Memory B cell (primary cell): ENCODE measurements at places on chromosomes 12 and 14.

- H3K27me3 ChIP-seq, result no peaks in the 10 kb centered on the region
- H3K36me3 ChIP-seq, result peaks cover 2% of the 10 kb centered on the region
- H3K4me3 ChIP-seq, result no peak overlapping the region
- peaks cover 45% of the 10 kb centered on the region for H3K4me1 ChIP-seq
Observed at GRCh38 chr14:68251769-68252100, 432.2 kb downstream of the RAD51B start.

- no peaks in the 10 kb centered on the region for H3K27me3 ChIP-seq
Observed at GRCh38 chr12:92759634-92760268, 57.0 kb downstream of the PLEKHG7 start.

- peak overlapping the region; percentile 6 for H3K27ac ChIP-seq
- peaks cover 44% of the 10 kb centered on the region for H3K4me1 ChIP-seq
Observed at GRCh38 chr14:91252871-91253794, 8.6 kb upstream of the GPR68 start.

- no peak for DNase-seq
- peaks cover 4% of the 10 kb centered on the region for H3K27me3 ChIP-seq
- H3K27ac ChIP-seq, result no peak overlapping the region
- no peaks in the 10 kb centered on the region for H3K36me3 ChIP-seq
- no peaks in the 10 kb centered on the region for H3K4me1 ChIP-seq
Observed at GRCh38 chr14:36129181-36129580, 47.3 kb downstream of the PTCSC3 start.

GRCh38 chr14:59190372-59190771, 1.9 kb downstream of the DAAM1 start:
- H3K27me3 ChIP-seq, result no peaks in the 10 kb centered on the region
- H3K27ac ChIP-seq, result peak overlapping the region; percentile 90
- H3K36me3 ChIP-seq, result no peaks in the 10 kb centered on the region
- H3K4me1 ChIP-seq, result peaks cover 22% of the 10 kb centered on the region
- DNase-seq, result no peak
- peak overlapping the region; percentile 86 for H3K4me3 ChIP-seq

DNA sequence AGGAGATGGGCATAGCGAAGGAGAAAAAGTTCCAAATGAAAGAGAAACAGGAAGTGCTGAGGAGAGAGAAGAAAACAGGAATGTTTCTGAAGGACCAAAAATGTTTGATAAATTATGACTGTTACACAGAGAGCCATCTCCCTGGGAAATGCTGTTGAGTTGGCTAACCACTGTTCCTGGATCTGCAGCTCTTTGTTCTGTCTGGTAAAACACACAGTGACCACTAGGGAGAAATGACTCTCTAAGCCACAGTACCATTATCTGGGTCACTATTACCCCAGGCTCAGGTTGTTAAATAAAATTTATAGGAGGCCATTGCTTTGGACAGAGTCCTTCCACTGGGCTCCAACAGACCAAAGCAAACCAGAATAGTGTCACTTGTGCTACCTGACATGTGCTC, 219.3 kb downstream of the CRADD start:
- no peak for DNase-seq
- peaks cover 4% of the 10 kb centered on the region for H3K27me3 ChIP-seq
- H3K27ac ChIP-seq, result no peak overlapping the region

DNA sequence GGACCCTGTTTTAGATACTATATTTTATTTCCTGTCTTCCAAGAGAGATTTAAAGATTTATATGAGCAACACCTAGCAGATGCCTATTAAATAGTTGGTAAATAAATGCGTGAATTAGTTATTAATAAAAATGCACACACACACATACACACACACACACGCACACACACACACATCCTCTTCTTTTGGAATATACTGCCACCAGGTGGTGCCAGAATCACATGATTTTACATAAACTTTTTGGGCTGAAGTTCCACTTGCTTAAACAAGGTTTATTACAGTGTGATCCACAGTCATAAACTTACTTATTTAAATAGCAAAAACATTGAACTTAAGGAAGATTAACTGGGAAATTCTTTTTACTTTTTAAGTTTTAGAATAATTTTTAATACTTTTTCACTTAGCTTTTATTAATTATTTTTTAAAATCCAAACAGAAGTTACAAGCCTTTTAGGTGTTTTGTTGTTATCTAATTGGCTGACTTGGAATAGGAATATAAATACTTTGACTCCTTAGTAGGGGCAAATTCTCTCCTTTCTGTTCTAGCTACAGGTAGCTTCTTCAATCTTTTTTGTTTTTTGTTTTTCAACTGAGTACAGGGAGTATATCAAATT, 17.5 kb downstream of the RAD51B start:
- H3K36me3 ChIP-seq, result peaks cover 12% of the 10 kb centered on the region
- H3K4me1 ChIP-seq, result no peaks in the 10 kb centered on the region
- no peaks in the 10 kb centered on the region for H3K27me3 ChIP-seq
- peak overlapping the region; percentile 33 for H3K27ac ChIP-seq
- no peak overlapping the region for H3K4me3 ChIP-seq
- peak; percentile 58 for DNase-seq

- H3K36me3 ChIP-seq, result no peaks in the 10 kb centered on the region
- DNase-seq, result no peak
- peak overlapping the region; percentile 35 for H3K27ac ChIP-seq
Observed at GRCh38 chr12:67958187-67958586, 31.1 kb upstream of the IFNG-AS1 start.

- H3K27ac ChIP-seq, result peak overlapping the region; percentile 32
- peaks cover 29% of the 10 kb centered on the region for H3K4me1 ChIP-seq
- no peaks in the 10 kb centered on the region for H3K27me3 ChIP-seq
Observed at GRCh38 chr14:100306998-100307765, 938 bp upstream of the SLC25A29 start.

DNA sequence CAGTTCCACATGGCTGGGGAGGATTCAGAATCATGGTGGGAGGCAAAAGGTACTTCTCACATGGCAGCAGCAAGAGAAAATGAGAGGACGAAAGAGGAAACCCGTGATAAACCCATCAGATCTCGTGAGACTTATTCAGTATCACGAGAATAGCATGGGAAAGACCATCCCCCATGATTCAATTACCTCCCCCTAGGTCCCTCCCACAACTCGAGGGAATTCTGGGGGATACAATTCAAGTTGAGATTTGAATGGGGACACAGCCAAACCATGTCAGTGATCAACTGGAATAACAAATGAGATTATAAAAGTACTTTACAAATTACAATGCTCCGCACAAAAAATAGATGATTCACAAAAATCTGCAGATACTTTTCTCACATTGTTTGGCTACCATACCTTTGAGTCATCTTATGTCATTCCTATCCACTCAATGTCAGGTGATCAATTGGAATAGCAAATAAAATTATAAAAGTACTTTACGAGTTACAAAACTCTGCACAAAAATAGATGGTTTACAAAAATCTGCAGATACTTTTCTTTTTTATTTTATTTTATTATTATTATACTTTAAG, 338.9 kb downstream of the C12orf50 start:
- H3K4me1 ChIP-seq, result no peaks in the 10 kb centered on the region
- no peak overlapping the region for H3K4me3 ChIP-seq
- no peaks in the 10 kb centered on the region for H3K27me3 ChIP-seq
- no peak overlapping the region for H3K27ac ChIP-seq
- no peaks in the 10 kb centered on the region for H3K36me3 ChIP-seq

DNA sequence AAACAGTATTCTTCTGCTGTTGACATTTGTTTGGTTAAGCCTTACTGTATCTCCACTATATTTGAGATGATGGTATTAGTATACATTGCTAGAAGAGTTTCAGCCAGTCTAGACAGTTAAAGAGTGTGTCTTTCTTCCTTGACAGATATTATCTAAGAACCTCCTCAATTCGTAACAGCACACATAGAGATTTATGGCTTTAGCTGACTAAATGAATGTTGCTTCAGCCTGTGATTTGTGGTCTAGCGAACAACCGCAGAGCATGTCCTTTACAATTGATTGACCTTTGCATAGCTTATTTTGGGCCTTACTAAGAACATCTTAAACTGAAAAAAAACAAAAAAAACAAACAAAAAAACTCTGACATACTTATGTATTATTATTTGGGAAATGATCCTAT, 122.2 kb downstream of the DAAM1 start:
- H3K4me1 ChIP-seq, result peaks cover 32% of the 10 kb centered on the region
- peaks cover 10% of the 10 kb centered on the region for H3K36me3 ChIP-seq
- no peak for DNase-seq
- H3K27me3 ChIP-seq, result no peaks in the 10 kb centered on the region

GRCh38 chr12:81295251-81295650, 217.4 kb downstream of the ACSS3 start:
- H3K36me3 ChIP-seq, result no peaks in the 10 kb centered on the region
- no peaks in the 10 kb centered on the region for H3K27me3 ChIP-seq
- H3K27ac ChIP-seq, result no peak overlapping the region
- H3K4me1 ChIP-seq, result no peaks in the 10 kb centered on the region
- DNase-seq, result no peak

GRCh38 chr12:47935184-47935583, 28.2 kb upstream of the TMEM106C start:
- H3K4me1 ChIP-seq, result no peaks in the 10 kb centered on the region
- no peak for DNase-seq
- no peaks in the 10 kb centered on the region for H3K36me3 ChIP-seq
- no peak overlapping the region for H3K27ac ChIP-seq

GRCh38 chr12:1805441-1806081, 14.8 kb upstream of the LRTM2 start:
- no peaks in the 10 kb centered on the region for H3K36me3 ChIP-seq
- no peak overlapping the region for H3K27ac ChIP-seq
- peaks cover 7% of the 10 kb centered on the region for H3K4me1 ChIP-seq
- no peak overlapping the region for H3K4me3 ChIP-seq

GRCh38 chr12:16606991-16607390, 1.0 kb upstream of the LMO3 start:
- H3K4me1 ChIP-seq, result no peaks in the 10 kb centered on the region
- H3K36me3 ChIP-seq, result no peaks in the 10 kb centered on the region
- no peak overlapping the region for H3K27ac ChIP-seq
- H3K27me3 ChIP-seq, result peaks cover 20% of the 10 kb centered on the region
- DNase-seq, result no peak
- no peak overlapping the region for H3K4me3 ChIP-seq

- no peaks in the 10 kb centered on the region for H3K4me1 ChIP-seq
- no peaks in the 10 kb centered on the region for H3K27me3 ChIP-seq
- DNase-seq, result no peak
- no peak overlapping the region for H3K27ac ChIP-seq
Observed at GRCh38 chr12:88298761-88299242, 156.7 kb downstream of the TMTC3 start.

- no peaks in the 10 kb centered on the region for H3K27me3 ChIP-seq
- H3K36me3 ChIP-seq, result peaks cover 6% of the 10 kb centered on the region
- H3K27ac ChIP-seq, result no peak overlapping the region
- no peak overlapping the region for H3K4me3 ChIP-seq
Observed at GRCh38 chr12:53543539-53543938, 36.3 kb upstream of the NPFF start.

GRCh38 chr14:53663709-53664108, 292.9 kb downstream of the BMP4 start:
- no peaks in the 10 kb centered on the region for H3K4me1 ChIP-seq
- DNase-seq, result no peak
- H3K36me3 ChIP-seq, result no peaks in the 10 kb centered on the region
- no peak overlapping the region for H3K4me3 ChIP-seq
- H3K27me3 ChIP-seq, result peaks cover 4% of the 10 kb centered on the region

DNA sequence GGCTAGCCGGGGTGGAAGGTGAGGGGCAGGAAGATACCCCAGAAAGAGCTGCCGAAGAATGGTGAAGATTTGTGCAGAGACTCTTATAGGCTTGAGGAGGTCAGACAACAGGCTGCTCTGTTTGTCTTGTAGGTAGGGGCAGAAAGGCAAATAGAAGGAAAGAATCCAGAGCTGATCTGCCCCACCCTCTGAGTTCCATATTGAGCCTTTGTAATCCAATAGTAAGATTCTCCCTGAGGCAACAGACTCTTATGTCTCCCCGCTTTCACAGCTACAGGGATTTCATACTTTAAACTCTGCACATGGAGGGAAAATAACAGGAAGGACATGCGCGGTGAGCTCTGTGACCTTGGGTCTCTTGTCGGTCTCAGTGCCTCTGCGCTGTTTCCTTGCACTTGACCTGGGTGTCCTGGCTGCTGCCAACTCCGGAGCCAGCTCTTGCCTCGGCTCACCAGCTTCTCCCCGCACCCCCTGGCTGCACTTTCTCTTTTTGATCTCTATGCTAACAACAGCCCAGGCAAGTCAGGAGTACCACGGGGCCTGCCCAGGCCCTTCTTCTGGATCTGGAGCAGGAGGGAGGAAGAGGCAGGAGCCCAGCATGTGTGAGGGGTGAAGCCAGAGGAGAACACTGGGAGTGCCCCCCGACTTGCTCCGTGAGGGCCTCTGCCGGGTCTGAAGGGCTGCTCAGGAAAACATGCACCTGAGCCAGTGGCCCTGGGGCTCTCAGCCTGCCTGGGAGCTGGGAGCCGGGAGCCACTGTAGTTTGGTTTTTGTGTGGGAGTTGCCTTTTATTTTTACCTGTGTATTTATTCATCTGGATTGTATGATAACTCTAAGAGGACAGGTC, 75.8 kb downstream of the PPP1R36 start:
- H3K4me3 ChIP-seq, result no peak overlapping the region
- no peaks in the 10 kb centered on the region for H3K4me1 ChIP-seq
- no peak for DNase-seq

DNA sequence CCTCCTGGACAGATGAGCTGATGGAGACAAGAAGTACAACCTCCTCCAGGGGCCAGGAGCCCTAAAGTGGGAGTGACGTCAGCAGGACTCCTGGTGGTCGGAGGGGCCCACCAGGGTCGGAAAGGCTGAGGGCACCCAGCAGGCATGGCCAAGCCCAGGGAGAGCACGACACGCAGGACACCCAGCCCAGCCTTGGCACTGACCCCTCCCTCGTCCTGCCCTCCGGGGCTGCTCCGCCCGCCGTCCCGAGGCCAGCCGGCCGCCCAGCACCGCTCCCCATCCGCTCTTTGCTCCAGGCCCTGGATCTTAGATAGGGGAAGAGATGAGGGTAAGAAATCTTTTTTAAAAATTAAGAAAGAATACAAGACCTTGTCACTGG, 14.4 kb upstream of the RPLP0 start:
- H3K4me1 ChIP-seq, result no peaks in the 10 kb centered on the region
- H3K27me3 ChIP-seq, result peaks cover 4% of the 10 kb centered on the region
- H3K4me3 ChIP-seq, result no peak overlapping the region

DNA sequence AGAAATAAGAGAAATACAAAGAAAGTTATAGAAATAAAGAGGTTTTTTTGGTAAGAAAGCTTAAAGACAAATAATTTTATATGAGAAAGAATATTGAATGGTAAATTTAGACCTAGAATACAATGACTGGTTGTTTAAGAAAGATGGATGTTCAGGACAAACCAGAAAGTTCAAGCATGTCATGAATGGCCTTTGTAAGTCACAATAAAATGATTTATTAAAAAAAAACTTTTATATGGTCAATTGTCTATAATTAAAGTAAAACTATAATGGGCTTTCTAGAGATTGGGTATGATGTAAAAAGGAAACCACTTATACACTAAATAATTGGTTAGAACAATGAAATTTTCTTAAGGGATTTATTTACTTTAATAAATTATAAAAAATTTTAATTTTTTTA, 19.8 kb upstream of the CAPRIN2 start:
- peaks cover 3% of the 10 kb centered on the region for H3K27me3 ChIP-seq
- DNase-seq, result no peak
